Endothelial cell (in vitro differentiated cells): ENCODE measurements at places on chromosomes 1 and 21. TPM values are rescaled to one million over a fixed set of nuclear protein-coding genes. Genes with fewer than 3 reads are reported as not detected.

DNA sequence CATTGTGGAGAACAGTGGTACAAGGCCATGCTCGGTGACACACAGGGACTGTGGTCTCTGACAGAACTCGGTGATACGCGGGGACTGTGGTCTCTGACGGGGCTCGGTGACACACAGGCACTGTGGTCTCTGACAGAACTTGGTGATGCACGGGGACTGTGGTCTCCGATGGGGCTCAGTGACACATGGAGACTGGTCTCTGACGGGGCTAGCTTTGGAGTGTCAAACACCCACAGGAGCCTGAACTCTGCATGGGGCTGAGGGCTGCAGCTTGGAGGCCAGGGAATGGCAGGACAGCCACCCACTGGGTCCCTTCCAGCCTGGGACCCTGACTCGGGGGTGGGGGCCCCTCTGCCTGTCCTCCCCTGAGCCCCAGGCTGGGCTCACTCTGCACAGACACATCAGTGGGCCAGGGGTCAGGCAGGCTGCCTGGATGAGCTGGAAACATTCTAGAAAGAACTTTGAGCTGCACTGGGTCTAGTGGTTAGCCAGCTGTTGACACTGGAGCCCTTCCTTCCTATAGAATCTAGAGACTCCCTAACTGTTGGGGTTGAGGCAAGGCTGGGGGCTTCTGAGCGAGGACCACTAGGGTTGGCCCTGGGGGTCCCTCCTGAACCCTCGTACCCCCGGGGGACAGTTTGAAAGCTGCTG, 49.8 kb downstream of the DISP3 start:
- no peak for DNase-seq

- no peak for DNase-seq
Measured at GRCh38 chr1:14761291-14762153, 163.0 kb downstream of the KAZN start.

GRCh38 chr21:19878133-19878532, 1120.1 kb upstream of the NCAM2 start:
- no peak for DNase-seq

- DNase-seq = no peak
Measured at GRCh38 chr1:20449735-20450311, 36.2 kb downstream of the CAMK2N1 start.

GRCh38 chr1:178530037-178530402, 17.1 kb downstream of the TEX35 start:
- DNase-seq = no peak

- DNase-seq = peak; percentile 85
Measured at GRCh38 chr1:21783679-21784603, 992 bp upstream of the USP48 start.

- DNase-seq = no peak
Measured at GRCh38 chr1:225812488-225813213, 2.7 kb downstream of the EPHX1 start.

DNA sequence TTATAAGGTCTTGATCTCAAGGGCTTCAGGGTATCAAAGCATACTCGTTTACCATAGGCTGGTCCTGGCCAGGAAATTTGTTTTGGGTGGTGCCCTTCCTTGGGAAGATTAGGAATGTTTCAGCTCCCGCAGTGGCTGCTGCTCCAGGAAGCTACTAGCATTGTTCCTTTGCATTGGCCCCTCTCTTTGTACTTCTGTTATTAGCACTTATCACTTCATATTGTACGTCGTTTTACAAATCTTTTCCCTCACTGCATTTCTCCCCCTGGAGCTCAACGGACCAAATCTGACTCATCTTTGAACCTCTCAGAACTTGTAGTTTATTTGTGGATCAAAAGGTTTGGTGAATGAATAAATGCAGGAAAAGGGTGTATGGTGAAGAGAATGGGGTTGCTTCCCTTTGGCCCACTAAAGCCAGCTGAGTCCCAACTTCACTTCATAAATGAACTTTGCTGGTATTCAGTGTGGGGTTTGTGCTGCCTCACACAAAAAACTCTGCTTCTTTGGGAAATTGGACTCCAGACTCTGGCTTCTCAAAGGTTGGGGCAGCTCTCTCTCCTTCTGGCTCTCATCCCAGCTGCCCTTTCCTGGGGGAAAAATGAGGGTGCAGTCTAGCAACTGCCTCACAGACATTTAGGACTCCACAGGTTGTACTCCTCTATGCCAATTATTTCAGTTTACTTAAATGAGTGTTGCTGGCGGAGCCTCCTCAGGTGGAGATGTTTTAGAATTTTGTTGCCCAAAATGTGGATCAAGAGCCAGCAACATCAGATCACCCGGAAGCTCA, 5.9 kb downstream of the GNAT2 start:
- DNase-seq = no peak

DNA sequence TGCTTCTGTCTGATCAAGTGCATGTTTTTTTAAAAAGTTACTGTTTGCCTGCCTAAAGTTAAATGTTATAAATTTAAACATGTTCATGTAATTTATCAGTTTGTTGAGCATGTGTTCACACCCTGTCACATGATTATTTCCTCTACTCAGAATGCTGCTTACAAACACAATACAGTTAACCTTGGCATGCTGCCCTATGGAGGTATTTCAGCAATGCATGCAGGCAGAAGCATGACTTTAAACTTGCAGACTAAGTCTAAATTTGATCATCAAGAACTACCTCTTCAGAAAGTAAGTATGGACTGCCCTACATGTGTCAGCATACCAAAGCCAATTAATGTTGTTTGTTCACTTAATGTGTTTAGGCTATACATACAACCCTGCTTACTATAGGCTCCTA, 161.6 kb downstream of the LRRC40 start:
- DNase-seq = no peak

GRCh38 chr1:28644494-28644893, 1.6 kb upstream of the TAF12 start:
- no peak for DNase-seq

DNA sequence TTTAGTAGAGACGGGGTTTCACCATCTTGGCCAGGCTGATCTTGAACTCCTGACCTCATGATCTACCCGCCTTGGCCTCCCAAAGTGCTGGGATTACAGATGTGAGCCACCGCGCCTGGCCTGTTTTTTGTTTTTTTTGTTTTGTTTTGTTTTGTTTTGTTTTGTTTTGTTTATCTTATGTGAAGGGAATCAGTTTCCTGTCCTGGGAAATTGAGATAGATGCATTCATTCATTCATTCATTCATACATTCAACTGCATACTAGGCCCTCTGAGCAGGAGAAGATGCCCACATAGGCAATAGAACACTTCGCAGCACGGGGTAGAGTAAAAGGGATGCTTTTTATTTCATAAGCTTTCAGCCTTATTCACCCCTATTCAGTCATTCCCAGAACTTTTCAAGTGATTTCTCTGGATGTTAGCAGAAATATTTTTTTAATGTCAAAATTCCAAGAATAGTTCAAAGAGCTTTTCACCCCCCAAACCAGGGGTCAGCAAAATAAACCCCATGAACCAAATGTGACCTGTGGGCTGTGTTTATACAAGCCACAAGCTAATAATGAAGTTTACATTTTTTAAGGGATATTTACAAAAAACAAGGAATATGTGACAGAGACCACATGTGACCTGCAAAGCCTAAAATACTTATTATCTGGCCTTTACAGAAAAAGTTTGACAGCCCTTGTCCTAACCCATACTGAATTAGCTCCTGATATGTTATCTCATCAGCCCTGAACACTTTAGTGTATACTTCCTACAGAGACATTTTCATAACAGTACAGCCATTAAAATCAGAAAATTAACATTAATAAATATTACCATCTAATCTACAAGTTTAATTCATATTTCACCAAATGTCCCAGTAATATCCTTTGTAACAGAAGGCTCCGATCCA, 127.1 kb downstream of the MAST2 start:
- DNase-seq = no peak

Gene NBPF4
- not detected for total RNA-seq

Gene TMPRSS3
- total RNA-seq = not detected

Gene SLFNL1
- total RNA-seq = 0.38 TPM

Gene CD48
- not detected for total RNA-seq

Gene ARHGEF10L
- 3.1 TPM for total RNA-seq
